Endothelial cell (in vitro differentiated cells): ENCODE measurements at places on chromosomes 11 and 22. TPM values are rescaled to one million over a fixed set of nuclear protein-coding genes. Genes with fewer than 3 reads are reported as not detected.

DNA sequence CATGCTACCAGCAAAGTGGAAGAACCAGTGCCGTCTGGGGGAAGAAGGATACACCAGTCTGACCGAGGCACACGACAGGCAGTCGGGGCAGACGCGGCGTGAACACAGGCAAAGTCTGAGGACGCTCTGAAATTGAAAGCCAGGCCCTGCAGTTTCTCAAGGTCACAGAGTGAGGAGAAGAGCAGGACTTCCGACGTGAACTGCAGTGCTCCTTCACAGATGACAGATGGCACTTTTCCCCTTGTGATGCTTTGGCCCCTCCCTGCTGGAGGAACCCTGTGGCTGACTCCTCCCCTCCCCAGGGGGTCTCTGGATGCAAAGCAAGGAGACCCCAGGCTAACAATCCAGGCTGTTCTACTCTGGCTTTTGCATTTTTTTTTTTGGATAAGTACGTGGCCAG, 19.6 kb upstream of the JAM3 start:
- peaks cover 7% of the 10 kb centered on the region for H3K27me3 ChIP-seq
- H3K4me3 ChIP-seq, result no peak overlapping the region
- DNase-seq, result no peak
- H3K4me1 ChIP-seq, result peaks cover 49% of the 10 kb centered on the region

DNA sequence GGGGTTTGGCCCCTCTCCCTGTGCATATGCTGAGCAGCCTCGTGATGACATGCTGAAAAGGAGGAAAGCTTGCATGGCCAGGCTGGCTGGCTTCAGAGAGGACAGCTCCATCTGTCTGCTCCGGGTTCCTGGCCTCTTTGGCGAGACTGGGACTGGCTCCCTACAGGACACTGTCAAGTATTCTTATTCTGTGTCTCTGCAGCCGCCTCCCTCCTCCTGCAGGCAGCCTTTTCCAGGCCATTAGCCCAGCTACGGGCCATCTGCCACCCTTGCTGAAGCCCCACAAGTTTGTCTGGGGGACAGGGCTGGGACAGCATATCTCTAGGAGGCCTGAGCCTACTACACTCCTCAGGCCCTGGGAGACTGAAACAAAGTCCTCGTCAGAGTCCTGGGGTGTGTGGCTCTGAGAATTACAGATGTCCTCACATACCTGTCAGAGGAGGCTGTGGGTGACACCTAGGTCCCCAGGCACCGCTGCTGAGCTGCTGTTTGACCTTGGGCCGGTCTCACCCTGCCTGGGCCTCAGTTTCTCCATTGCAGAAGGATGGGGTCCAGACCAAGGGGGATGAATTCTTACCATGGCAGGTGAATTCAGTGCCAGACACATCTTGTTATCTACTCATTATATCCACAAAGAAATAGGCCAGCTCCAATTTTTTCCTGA, 11.0 kb downstream of the MRGPRG start:
- H3K27me3 ChIP-seq, result peaks cover 10% of the 10 kb centered on the region
- peaks cover 23% of the 10 kb centered on the region for H3K4me1 ChIP-seq
- DNase-seq, result no peak
- no peak overlapping the region for H3K27ac ChIP-seq
- no peaks in the 10 kb centered on the region for H3K36me3 ChIP-seq
- no peak overlapping the region for H3K4me3 ChIP-seq

DNA sequence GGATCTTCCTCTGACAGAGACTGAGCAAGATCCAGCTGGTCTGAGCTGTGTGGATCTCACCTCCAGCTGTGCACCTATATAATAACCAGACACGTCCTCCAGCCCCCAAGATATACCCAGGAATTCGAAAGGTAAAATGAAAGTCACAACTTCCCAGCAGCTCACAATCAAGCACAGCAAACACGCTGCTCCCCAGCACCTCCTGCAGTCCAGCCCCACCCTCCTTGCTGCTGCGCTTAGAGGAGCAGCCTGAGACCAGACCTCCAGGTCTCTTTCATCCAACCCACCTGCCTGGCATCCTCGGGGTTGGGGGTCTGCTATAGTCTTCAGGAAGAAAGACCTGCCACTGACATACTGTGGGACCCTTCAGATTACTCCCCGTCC, 3.0 kb upstream of the APOL4 start:
- peaks cover 30% of the 10 kb centered on the region for H3K4me1 ChIP-seq
- H3K36me3 ChIP-seq, result peaks cover 6% of the 10 kb centered on the region
- no peak for DNase-seq
- no peak overlapping the region for H3K4me3 ChIP-seq

- no peaks in the 10 kb centered on the region for H3K4me1 ChIP-seq
- H3K27me3 ChIP-seq, result peaks cover 2% of the 10 kb centered on the region
Observed at GRCh38 chr22:17664414-17665055, 26.0 kb downstream of the BCL2L13 start.

Gene GRAP2
- 20.5 TPM for total RNA-seq

Gene MMP12
- not detected for total RNA-seq
